KBM-7 (cell line): ENCODE measurements at places on chromosomes 3 and 15.

GRCh38 chr3:106302451-106303221 lies 433.8 kb upstream of the CBLB start:
- DNase-seq = peak; percentile 52

- DNase-seq = no peak
Measured at GRCh38 chr3:133023362-133023761, 14.8 kb upstream of the TMEM108 start.

GRCh38 chr3:155643581-155644165 lies 101.2 kb downstream of the PLCH1 start:
- no peak for DNase-seq

DNA sequence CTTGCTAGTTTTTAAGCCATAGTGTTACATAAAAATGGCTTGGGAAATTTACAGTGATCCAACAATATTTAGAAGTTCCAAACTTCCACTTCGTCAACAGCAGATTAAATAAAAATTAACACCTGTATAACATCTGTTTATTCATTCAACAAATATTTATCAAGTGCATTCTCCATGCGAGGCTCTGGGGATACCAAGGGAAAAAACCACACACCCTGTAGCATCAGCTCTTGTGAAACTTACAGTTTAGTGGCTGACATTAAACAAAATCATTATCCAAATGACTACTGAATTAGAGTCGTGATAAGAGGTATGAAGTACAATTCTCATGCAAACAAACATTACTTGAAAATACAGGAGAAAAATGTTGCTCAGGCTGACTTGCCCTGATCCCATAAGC lies 122.9 kb downstream of the DLG1 start:
- DNase-seq = no peak

GRCh38 chr3:73605412-73605811 lies 19.3 kb downstream of the PDZRN3 start:
- no peak for DNase-seq

DNA sequence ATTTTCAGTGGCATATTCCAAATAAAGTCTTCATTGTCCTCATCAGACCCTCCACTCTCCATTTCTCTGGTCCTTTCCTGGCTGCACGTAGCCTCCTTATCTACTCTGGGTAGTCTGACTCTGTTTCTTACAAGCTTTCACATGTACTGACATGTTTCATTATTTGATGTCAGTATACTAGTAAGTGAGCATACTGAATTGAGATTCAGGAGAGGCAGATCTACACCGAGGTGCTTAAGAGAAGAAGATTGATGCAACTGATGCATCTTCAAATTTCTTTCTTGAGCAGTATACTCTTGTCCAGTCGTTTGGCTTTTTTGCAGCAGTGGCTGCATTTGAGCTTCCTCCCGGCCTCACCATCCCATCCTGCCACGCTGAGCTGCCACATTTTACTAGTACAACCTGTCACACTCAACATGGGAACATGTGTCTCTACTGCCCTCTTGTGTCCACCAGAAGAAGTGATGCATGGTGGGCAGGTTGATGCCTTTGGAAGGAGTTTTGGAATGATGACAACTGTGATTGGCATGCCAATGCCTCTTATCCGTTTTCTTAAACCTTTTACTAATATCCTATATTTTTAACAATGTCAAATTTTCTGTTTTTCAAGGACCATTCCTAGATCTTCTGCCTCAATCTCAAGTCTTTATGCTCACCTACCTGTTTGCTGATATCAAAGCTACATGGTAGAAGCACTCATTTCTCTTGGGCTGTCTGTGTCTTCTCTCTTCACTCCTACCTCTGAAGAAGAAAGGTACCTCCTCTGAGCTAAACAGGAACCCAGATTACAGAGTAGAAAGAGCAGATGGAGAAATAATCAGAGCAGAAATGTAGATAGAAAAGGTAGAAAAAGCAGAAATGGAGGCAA lies 38.7 kb downstream of the GUCA1C start:
- peak; percentile 65 for DNase-seq

DNA sequence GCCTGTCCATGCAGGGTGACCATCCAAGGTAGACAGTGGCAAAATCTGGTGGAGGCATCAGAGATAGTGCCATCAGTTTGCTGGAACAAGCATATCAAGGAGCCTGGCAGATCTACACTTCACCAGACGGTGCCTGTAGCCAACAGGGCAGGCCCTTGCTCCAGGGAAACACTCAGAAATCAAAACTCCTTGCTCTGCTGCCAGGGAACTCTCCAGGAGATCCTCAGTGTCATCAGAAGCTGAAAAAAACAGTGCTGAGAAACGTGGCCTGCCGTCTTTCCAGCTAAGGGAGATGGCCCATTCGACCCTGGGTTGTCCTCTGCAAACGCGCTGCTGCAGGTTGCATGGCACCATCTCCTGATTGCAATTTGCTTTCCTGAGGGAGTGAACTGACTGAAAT lies 30.5 kb upstream of the ATP13A3 start:
- no peak for DNase-seq

GRCh38 chr3:139893963-139894642 lies 40.9 kb upstream of the CLSTN2 start:
- no peak for DNase-seq

DNA sequence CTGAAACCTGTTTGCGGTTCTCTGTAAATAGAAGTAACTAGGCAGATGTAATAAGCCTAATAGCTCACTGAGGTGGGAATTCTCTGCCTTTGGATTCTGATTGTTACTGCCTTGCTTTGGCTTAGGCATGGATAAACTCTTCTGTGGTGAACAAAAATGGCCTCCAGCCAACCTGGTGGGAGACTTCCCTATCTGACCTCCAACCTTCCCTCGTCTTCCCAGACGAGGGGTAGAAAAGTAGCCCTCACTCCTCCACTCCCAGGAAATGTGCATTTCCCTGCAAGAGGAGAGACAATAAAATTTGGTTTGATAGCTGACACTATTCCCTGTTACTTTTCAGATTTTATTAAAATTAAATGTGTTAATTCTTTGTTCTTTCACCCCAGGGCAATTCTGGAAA lies 606 bp upstream of the CD96 start:
- DNase-seq = no peak

- peak; percentile 24 for DNase-seq
Measured at GRCh38 chr3:49882166-49882565, 12.5 kb upstream of the CAMKV start.

- DNase-seq = no peak
Measured at GRCh38 chr3:39848365-39848764, 39.0 kb downstream of the MYRIP start.

GRCh38 chr3:138260611-138261010 lies 69.0 kb downstream of the NME9 start:
- no peak for DNase-seq

- no peak for DNase-seq
Measured at GRCh38 chr3:112817271-112817670, 29.4 kb downstream of the CD200R1L start.

- DNase-seq = no peak
Measured at GRCh38 chr15:32903591-32904290, 185.9 kb downstream of the GREM1 start.

DNA sequence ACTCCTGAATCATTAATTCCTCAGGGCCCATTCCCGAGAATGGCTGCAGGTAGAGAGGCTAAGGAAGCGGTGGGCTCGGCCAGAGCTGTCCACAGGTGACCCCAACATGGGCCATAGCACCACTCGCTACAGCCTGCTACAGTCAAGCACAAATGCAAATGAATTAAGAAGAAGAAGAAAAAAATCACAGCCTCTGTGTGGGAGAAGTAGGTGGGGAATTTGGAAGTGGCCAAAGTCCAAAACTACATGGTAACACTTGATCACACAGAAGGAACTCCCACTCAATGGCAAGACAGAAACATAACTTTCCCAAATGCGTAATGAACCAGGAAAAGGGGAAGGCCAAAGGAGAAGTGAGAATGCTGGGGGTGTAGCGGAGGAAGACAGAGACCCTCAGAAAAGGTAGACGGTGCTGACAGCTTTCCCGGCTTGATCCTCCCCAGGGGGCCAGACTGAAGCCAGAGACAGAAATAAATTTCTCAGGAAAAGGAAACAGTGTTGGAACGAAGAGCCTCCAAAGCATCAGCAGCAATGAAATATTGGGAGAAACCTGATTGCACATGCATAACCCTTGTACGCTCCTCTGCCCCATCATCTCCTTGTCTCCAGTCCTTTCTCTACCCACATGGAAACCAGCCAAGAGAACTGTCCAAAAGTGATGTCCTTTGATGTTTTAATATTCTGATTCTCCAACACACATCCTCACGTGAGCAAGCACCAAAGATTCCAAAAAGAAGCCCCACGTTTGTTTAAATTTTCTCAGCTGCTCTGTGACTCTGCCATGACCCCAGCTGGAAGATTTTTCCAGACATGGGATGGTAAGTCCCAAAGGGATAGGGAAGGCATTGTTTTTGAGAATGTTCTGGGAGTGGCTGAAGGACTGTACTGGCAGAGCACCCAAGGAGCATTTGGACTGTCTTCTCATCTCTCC lies 107.6 kb downstream of the OXNAD1 start:
- peak; percentile 32 for DNase-seq

DNA sequence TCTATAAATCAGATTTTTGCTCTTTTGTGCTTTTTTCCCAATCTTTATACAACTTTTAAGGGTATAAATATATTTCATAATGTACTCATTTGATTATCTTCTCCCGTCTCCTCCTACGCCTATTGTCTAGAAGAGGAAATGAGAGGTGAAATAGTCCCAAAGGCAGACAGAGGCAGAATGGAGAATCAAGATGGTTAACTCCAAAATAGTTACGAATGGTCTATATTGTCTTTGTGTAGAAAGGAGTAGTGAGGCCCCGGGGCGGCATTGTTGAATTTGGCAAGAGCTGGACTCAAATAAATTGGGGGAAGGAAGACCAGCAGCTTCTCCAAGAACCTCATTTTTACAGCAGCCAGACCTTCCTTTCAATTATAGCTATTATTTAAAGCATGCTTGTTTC lies 23.9 kb downstream of the ITPR1 start:
- DNase-seq = no peak

GRCh38 chr15:74035121-74036017 lies 40.9 kb downstream of the PML start:
- DNase-seq = no peak

GRCh38 chr3:191809326-191809949 lies 348.5 kb downstream of the PYDC2 start:
- DNase-seq = no peak

DNA sequence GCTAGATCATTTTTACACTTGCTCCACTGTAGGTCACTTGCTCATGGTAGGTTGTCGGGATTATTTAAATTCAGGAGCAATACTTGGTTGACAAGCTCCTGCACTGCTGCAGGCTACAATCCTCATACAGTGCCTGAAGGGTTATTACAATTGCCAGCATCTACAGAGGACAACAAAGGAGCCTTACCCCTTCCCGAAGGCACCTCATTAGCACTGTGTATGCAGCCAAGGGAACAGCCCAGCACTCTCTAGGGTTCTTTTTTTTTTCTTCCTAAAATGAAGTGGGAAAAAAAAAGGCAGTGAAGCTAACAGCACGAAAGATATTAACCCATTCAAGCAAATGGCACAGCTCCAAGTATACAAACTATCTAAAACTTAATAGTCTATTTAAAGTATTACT lies 142.7 kb downstream of the ULK4 start:
- DNase-seq = no peak

- no peak for DNase-seq
Measured at GRCh38 chr15:79535536-79535935, 103.4 kb downstream of the MINAR1 start.

GRCh38 chr15:62296756-62297507 lies 131.8 kb upstream of the C2CD4B start:
- no peak for DNase-seq

DNA sequence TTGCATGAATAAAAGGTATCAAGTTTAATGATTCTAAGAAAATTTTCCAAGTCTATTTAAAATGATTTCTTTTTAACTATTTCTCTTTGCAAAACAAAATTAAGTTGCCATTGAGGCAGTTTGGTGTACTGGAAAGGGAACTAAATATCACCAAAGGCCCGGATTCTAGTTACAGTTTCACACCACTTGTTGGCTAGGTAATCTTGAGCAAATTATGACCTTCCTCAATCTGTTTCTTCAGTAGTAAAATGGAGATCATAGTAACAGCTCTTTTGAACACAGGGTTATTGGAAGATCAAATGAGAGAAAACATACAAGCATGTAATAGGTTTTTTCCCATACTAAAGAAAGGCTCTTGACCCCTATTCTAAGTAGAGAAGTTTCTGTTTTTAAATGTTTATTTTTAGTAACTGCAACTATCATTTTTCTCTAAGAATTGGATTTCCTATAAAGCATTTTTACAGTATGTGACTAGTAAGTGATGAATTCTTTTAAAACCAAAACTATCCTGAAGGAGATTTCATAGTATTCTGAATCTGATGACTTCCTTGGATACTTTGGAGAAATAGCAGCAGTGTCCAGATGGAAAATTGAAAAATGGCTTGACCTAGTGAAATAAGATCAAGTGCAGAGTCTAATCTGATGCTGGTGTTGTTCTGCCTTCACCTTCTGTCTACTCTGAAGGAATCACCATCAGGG lies 15.7 kb downstream of the SCAANT1 start:
- DNase-seq = no peak

GRCh38 chr3:54660714-54661132 lies 267.1 kb downstream of the LRTM1 start:
- no peak for DNase-seq

GRCh38 chr15:58440158-58440910 lies 8.5 kb downstream of the LIPC start:
- no peak for DNase-seq

DNA sequence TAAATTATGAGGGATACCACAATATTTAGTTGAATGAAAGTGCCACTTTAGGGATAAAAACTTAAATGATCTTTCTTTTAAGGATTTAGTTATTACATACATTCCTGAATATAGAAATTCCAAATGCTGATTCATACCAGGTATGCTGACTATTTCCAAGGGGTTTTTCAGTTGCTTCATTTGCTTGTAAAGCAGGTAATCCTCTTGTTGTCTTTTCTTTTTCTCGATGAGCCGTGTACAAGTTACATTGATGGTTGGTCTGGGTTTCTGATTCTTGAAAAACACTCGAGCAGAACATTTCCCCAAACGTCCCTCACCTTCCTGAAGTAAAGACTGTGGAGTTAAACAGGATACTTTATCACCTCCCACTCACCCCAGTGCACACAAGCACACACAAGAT lies 21.7 kb downstream of the RARRES1 start:
- DNase-seq = no peak
